Activated T-cell treated with anti-CD3 and anti-CD28 coated beads, Interleukin-2, amount 50 U/mL, for 72 hours (primary cell): ENCODE measurements at places on chromosomes 16 and 17.

DNA sequence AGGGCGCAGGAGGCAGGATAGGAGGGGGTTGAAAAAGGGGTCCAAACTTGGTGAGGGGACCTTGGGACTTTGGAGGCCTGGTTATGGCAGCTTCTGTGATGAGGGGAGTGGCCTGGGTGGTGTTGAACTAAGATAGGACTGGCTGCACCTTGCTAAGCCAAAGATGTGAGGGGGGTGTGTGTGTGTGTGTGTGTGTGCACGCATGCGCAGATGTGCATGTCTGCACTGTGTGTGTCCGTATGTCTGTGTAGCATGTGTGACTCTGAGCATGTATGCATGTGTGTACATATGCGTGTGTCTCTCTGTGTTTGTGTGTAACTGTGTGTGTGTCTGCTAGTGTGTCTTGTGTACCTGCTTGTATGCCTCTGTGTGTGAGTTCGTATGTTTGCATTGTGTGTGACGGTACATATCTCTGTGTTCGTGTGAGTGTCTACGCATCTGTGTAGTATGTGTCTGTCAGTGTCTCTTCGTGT lies 4.1 kb downstream of the SLC16A5 start:
- H3K27me3 ChIP-seq: no peaks in the 10 kb centered on the region
- no peak overlapping the region for H3K4me3 ChIP-seq
- DNase-seq: no peak
- no peaks in the 10 kb centered on the region for H3K36me3 ChIP-seq
- H3K27ac ChIP-seq: no peak overlapping the region

DNA sequence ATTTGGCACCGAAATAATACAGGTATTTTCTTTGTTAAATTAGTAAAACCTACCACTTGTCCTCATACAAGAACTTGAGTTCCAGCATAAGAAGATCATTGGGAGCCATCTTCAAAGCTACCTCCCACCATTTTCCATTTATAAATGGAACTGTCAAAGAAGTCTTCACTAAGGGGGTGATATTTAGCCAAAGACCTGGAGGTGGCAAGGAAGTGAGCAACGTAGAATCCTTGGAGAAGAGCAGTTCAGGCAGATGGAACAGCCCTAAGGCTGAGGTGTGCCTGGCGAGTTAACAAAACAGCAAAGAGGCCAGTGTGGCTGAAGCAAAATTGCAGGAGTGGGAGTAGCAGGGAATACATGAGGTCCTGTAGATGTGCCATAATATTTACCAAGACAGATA lies 1.8 kb downstream of the KCNJ16 start:
- peaks cover 11% of the 10 kb centered on the region for H3K27me3 ChIP-seq
- no peak for DNase-seq
- no peaks in the 10 kb centered on the region for H3K36me3 ChIP-seq
- no peak overlapping the region for H3K4me3 ChIP-seq
- no peak overlapping the region for H3K27ac ChIP-seq
- no peaks in the 10 kb centered on the region for H3K4me1 ChIP-seq

- no peaks in the 10 kb centered on the region for H3K27me3 ChIP-seq
- DNase-seq: no peak
- peaks cover 18% of the 10 kb centered on the region for H3K4me1 ChIP-seq
- no peak overlapping the region for H3K4me3 ChIP-seq
Measured at GRCh38 chr16:82157534-82157812, 12.6 kb downstream of the MPHOSPH6 start.

- peaks cover 3% of the 10 kb centered on the region for H3K36me3 ChIP-seq
- no peaks in the 10 kb centered on the region for H3K27me3 ChIP-seq
- DNase-seq: peak; percentile 79
- H3K4me3 ChIP-seq: peak overlapping the region; percentile 86
Measured at GRCh38 chr17:82859431-82860403, 19.9 kb upstream of the ZNF750 start.

GRCh38 chr16:11328172-11329070 lies 16.8 kb upstream of the RMI2 start:
- peaks cover 71% of the 10 kb centered on the region for H3K4me1 ChIP-seq
- no peaks in the 10 kb centered on the region for H3K36me3 ChIP-seq
- H3K27ac ChIP-seq: peak overlapping the region; percentile 79
- peak; percentile 67 for DNase-seq
- H3K4me3 ChIP-seq: peak overlapping the region; percentile 80

DNA sequence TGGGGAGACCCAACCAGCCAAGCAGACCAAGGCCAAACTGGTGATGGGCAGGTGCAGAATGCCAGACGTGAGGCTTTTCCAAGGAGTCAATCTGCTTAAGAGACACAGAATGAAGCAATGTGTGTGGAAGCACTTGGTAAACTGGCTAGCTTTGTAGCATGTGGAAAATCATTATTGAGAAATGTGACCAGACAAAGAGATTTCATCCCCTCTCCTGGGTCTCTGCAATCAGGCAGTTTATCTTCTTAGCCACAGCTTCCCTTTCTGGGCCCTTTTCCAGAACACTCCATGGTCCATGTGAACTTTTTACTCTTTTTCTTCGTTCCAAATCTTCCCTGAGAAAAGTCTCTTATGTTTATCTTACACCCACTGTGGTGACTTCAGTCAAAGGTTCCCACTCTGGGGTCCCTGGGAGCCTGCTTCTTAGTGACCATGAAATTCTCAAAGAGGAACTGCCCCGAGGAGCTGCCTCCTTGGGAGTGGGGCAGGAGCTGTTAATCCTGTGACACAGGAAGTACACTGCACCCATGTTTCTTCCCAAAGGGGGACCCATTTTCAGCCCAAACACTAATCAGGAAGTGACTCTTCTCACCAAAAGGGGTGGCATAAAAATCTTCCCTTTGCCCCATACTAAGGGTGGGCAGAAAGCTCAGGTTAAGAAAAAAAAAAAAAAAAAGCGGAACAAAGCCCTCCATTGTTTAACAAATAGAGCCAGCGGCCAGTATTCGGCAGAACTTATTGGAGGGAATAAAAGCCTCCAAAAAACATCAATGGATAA lies 346.2 kb upstream of the ASIC2 start:
- no peak overlapping the region for H3K4me3 ChIP-seq
- H3K27me3 ChIP-seq: no peaks in the 10 kb centered on the region
- H3K4me1 ChIP-seq: peaks cover 6% of the 10 kb centered on the region
- no peak for DNase-seq

DNA sequence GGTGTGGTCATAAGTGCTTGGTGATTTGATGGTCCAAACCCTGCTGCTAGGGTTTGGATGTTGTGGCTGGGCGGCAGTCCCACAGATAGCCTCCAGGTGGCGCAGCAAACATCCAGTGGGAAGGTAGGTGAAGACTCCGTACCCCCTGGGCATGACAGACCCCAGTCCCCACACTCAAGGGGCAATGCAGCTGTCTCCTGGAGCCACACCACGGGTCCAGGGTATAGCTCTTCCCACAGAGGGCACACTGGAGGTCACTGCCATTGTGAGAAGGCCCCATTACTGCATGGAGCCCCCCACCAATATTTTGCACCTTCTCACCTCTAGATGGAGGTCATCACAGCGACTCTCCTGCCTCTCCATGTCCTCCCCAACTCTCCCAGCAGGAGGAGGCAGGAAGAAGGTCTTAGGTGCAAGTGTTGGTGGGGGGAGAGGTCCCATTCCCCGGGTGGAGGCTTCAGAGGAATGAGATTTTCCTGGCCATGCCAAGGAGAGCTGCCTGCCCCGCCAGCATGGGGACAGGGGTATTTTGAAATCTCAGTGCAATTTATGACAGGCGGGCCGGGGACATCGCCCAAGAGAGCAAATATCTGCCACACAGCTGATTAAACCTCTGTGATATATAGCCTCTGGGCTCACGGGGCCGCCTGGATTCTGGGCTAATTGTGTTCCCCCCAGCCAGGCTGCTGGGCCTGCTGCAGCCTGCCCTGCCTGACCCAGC lies 17.1 kb upstream of the C17orf113 start:
- no peaks in the 10 kb centered on the region for H3K27me3 ChIP-seq
- H3K27ac ChIP-seq: no peak overlapping the region
- peak; percentile 75 for DNase-seq
- peaks cover 43% of the 10 kb centered on the region for H3K4me1 ChIP-seq

GRCh38 chr17:79986411-79987186 lies 49.1 kb downstream of the TBC1D16 start:
- no peak overlapping the region for H3K4me3 ChIP-seq
- no peaks in the 10 kb centered on the region for H3K27me3 ChIP-seq
- no peaks in the 10 kb centered on the region for H3K36me3 ChIP-seq
- H3K4me1 ChIP-seq: peaks cover 6% of the 10 kb centered on the region
- no peak overlapping the region for H3K27ac ChIP-seq

GRCh38 chr16:72220875-72221629 lies 49.1 kb upstream of the PMFBP1 start:
- peaks cover 7% of the 10 kb centered on the region for H3K27me3 ChIP-seq
- H3K4me3 ChIP-seq: no peak overlapping the region
- no peaks in the 10 kb centered on the region for H3K36me3 ChIP-seq

DNA sequence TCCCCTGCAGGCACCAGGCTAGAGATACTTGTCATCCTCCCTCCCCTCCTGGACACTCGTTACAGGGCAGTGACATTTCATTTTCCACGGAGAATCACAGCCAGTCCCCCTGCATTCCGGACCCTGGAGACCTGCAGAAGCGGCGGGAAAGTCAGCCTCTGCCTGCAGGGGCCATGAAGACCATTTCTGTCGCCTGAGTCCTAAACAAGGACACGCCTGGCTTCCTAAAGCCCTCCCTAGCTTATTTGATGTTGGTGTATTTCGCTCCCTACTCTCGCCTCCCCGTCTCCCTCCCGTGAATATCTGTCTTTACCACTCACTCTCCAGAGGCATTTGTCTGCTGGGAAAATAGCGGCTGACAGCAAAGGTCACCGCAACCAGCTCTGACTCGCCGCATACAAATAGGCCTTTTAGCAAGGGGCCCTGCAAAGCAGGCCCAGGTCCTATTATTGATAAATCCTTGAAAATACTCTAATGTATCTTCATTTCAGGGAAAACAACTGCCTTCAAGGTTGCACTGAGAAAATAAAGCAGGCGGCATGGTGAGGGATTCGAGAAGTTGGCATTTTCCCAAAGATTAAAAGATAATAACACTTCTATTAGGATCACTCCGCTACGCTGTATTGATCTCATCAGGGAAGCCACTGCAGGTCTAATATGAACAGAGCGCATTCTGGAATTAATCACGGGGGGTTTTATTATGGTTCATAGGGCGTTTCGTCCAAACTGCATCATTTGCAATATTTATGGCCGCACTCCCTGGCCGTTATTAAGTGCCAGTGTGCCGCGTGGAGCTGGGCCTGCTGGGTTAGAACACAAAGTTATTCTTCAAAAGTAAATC lies 447.1 kb upstream of the CDH5 start:
- no peak for DNase-seq
- H3K36me3 ChIP-seq: no peaks in the 10 kb centered on the region
- H3K27ac ChIP-seq: no peak overlapping the region

DNA sequence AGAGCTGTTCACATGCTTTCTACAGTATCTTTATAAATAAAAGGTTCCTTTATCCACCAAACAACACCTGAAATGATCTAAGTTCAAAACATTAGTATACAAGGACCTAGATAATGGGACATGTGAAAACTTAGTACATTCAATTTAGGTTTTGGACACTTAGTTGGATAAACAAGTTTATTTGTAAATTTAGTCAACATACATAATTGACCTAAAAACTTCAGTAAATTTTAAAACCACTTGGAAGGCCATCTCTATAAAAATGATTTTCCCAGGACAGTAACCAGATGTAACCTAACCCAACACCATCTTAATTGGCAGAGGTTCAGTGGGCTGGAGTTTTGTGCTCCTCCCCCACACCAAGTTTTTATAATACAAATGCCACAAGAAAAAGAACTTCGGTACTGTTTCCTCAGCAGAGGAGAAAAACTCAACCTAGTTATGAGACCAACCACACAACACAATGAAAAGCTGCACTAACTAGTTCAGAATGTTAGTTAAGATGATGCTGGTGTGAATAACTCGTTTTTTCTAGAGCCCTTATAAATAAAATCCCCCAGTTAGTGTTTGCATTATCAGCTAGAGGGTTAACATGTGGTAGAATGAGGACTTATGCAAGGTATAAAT lies 7.2 kb upstream of the UNK start:
- H3K4me1 ChIP-seq: peaks cover 47% of the 10 kb centered on the region
- peaks cover 28% of the 10 kb centered on the region for H3K36me3 ChIP-seq
- H3K4me3 ChIP-seq: peak overlapping the region; percentile 90
- H3K27ac ChIP-seq: peak overlapping the region; percentile 99
- no peaks in the 10 kb centered on the region for H3K27me3 ChIP-seq

GRCh38 chr17:42521036-42521435 lies 15.0 kb upstream of the NAGLU start:
- peak; percentile 42 for DNase-seq
- H3K36me3 ChIP-seq: no peaks in the 10 kb centered on the region
- no peak overlapping the region for H3K4me3 ChIP-seq
- peaks cover 26% of the 10 kb centered on the region for H3K4me1 ChIP-seq
- no peak overlapping the region for H3K27ac ChIP-seq

DNA sequence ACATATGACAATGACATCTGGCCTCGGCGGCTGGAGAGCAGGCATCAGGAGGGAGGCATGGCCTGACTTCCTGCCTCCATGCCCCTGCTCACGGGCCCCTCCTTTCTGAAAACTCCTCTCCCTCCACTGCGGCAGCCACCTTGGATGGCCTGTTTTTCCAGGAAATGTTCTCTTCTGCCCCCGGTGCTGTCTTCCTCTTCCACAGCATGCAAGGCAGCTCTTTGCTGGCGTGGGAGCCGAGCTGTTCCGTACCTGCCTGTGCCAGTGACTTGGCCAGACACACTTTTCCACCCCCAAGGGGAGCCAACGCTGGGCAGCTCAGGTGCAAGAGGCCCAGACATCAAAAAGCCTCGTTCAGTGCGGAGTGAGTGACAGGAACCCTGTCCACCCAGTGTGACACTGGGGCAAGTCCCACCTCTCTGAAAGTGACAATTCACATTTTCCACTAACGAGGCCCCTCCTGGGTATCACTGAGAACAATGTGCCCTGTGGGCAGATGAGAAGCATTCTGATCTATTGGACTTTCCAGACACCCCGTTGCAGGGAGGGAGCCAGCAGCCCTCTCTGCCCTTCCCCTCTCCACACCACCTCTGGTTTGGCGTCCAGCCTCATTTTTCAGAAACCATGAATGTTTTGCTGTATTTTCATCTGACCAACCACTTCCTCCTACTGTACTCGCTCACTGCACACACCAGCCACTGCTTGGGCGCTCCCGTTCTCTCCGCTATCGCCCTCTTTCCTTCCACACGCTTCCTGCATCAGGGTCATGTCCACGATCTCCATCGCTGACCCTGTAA lies 31.2 kb downstream of the NSMCE1 start:
- H3K4me1 ChIP-seq: peaks cover 84% of the 10 kb centered on the region
- no peaks in the 10 kb centered on the region for H3K27me3 ChIP-seq
- peak; percentile 83 for DNase-seq
- peak overlapping the region; percentile 90 for H3K27ac ChIP-seq

DNA sequence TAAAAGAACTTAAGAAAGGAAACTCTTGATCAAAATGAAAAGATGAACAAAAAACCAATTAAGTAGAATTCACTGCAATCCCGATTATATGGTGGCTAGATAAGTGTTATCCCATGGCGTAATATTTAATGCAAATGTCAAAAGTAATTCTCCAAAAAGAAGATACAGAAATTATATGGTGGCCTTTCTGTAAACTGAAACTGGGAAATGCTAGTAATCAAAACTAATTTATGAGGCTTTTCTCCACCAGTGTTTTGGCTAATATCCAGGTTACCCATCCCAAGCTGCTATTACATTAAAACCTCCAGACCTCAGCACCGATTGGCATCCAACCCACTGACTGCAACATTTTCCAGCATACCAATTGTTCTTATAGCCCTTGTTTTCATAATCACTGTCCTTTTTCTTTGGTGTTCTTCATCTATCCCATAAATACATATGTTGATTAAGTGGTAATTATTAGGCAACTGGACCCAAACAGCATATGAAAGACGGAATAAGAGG lies 77.2 kb upstream of the TNRC6A start:
- no peak overlapping the region for H3K4me3 ChIP-seq
- H3K27me3 ChIP-seq: no peaks in the 10 kb centered on the region
- H3K4me1 ChIP-seq: no peaks in the 10 kb centered on the region
- no peak for DNase-seq
- no peaks in the 10 kb centered on the region for H3K36me3 ChIP-seq
- H3K27ac ChIP-seq: peak overlapping the region; percentile 8

GRCh38 chr17:66287911-66288310 lies 14.5 kb upstream of the PRKCA start:
- no peak overlapping the region for H3K4me3 ChIP-seq
- H3K27me3 ChIP-seq: no peaks in the 10 kb centered on the region
- no peak overlapping the region for H3K27ac ChIP-seq
